ENCODE measurements at places on chromosomes 16 and 17.

DNA sequence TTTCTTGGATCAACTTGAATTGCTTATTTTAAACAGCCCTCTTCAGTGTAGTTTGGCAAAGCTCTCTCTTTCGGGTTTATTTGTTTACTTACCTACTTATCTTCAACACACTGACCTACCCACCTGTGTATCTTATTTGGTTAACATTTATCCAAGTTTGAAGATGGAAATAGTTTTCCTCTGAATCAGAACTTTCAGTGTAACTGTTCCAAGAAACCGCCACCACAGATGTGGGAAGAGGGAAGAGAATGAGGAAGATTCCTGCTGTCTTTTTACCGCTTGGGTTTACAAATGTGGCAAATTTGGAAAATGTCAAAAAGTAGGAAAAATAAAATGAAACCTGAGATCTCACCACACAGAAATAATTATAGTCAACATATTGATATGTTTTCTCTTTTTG is 115.8 kb downstream of the MSI2 start:
- no peak for DNase-seq

GRCh38 chr16:30104090-30104489 is 8.1 kb upstream of the YPEL3 start:
- DNase-seq = no peak

- no peak for DNase-seq
Observed at GRCh38 chr17:34760931-34761495, 181.6 kb downstream of the TMEM132E start.

DNA sequence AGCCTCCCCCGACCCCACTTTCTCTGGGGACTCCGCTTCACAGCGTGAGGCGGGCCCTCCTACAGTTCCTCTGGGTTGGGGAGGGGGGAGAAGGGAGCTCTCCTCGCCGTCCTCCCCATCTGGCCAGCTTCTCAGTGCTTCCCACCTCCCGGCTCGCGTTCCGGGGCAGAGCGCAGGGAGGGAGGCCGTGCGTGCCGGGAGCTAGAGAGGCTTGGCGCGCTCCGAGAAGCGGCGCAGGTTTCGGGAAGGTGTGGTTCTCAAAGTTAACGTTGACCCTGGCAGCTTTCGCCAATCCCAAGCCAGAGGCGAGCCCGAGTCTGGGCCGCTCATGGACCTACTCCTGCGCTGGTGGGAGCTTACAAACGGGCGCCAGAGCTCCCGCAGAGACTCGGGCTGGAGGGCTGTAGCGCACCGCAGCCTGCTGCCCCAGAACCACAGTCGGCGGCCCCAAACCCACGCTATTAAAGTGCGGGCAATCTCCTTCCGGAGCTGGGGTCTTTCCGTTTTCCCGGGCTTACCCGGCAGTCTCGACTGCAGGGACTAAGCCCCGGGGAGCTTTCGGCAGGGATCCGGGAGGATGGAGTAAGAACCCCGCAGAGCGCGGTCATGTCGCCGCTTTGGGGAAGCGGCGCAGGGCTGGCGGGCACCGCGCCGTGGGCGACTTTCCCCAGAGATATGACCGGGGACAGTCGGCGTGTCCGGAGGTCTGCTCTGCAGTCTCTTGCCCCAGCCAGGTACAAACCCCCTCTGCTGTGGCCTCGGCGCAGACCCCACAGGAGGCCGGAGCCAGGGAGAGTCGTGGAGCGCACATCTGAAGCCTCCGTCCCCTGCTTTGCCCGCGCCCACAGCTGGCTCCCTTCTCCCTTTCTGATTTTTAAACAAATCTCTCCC is 787 bp downstream of the CDH11 start:
- DNase-seq = no peak

- DNase-seq = no peak
Observed at GRCh38 chr17:57679356-57679755, 65.7 kb downstream of the CCDC182 start.

DNA sequence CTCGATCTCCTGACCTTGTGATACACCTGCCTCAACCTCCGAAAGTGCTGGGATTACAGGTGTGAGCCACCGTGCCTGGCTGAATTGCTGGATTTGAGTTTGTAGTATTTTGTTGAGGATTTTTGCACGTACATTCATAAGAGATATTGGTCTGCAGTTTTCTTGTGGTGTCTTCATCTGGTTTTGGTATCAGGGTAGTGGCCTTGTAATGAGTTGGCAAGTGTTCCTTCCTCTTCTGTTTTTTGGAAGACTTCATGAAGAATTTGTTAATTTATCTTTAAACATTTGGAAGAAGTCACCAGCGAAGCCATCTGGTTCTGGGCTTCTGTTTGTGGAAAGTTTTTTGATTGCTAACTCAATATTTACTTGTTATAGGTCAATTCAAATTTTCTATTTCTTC is 26.9 kb downstream of the SPNS3 start:
- no peak for DNase-seq

GRCh38 chr16:81593481-81593880 is 148.9 kb downstream of the CMIP start:
- no peak for DNase-seq

GRCh38 chr16:75644240-75645012 is 3.0 kb downstream of the KARS1 start:
- DNase-seq = no peak

DNA sequence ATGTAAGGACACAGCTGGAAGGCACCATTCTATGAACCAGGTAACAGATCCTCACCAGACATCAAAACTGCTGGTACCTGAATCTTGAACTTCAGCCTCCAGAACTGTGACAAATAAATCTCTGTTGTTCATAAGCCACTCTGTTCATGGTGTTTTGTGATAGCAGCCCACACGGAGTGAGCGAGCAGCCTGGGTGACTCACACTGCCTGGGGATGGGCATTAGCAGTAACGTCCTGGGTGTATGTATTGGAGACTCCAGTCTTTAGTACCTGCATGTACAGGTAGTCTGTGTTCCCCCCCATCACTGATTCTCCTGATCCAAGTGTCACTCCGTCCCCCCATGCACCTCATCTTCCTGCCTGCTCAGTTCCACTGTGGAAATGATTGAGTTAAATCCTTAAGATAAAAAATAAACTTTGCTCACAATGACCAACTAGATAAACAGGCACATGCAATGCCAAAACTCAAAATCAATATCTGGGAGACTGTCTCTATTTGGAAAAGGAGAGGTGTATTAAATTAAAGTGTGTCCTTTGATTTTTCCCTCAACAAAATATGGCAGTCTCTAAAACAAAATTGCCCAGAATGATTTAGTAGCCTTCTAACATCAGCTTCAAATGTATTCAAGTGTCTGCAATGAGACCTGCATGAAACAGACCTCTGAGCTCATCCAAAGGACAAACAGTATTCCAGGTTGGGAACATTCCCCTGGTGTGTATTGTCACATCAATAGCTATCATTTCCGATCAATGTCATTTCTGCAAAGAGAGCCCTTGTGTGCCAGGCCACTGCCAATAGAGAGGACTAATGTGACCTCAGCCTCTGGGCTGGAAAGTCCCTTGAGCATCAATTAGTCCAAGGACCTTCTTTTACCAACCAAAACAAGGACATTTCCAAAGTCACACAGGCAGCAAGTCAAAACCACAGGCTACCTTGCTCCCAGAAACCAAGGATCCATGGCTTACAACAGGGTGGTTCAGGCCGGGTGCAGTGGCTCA is 12.2 kb upstream of the VAT1L start:
- DNase-seq = no peak

- DNase-seq = no peak
Observed at GRCh38 chr16:50743581-50744225, 1.8 kb downstream of the CYLD start.

GRCh38 chr17:41667280-41668041 is 21.2 kb upstream of the EIF1 start:
- DNase-seq = peak; percentile 67

- DNase-seq = no peak
Observed at GRCh38 chr16:75198135-75198600, 8.8 kb downstream of the CTRB2 start.

DNA sequence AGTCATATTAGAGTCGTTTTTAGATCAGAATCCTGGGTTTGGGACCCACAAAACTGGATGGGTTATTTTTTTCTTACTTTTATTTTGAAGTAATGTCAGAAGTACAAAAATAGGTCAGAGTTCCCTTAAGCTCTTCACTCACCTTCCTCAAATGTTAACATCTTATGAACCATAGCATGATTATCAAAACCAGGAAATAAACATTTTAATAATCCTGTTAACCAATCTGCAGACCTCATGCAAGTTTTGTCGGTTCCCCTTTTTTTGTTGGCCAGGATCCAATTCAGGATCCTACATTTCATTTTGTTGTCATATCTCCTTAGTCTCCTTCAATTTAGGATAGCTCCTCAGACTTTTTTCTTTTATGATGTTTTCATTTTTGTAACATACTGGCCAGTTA is 162.0 kb downstream of the CHD9 start:
- peak; percentile 78 for DNase-seq

DNA sequence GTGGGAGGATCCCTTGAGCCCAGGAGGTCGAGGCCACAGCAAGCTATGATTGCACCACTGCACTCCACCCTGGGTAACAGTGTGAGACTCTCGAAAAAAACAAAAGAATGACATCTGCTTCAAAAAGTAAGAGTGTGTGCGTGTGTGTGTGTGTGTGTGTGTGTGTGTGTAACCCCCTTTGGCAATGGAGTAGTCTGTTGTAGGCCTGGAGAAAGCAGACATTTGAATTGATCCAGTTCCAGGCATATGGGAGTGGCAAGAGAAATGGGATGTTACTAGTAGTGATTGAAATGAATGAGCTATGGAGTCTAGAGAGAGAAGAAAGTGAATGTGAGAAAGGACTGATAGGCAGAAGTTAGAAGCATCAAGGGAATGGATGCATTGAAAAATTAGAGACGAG is 9.9 kb downstream of the CASC3 start:
- no peak for DNase-seq

GRCh38 chr16:19393226-19394111 is 24.2 kb upstream of the TMC5 start:
- DNase-seq = no peak

DNA sequence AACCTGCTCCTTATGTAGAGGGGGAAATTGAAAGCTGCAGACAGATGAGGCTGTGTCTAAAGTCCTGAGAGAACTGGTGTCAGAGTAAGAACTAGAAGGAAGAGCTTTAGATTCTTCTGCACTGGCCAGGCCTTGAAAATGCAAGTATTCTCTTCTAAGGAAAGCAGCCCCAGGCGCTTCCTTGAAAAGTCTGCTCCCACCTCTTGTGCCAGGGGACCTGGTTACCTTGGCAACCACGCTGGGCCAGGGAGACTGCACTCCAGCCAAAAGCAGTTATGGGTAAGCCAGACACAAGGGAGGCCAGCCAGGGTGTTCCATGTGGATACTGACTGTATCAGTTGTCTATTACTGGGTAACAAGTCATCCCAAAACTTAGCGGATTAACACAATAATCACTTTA is 228.6 kb upstream of the SDK2 start:
- DNase-seq = no peak

- no peak for DNase-seq
Observed at GRCh38 chr17:65553646-65554552, 7.5 kb downstream of the AXIN2 start.

- DNase-seq = no peak
Observed at GRCh38 chr16:7967996-7968509, 622.3 kb downstream of the TMEM114 start.

DNA sequence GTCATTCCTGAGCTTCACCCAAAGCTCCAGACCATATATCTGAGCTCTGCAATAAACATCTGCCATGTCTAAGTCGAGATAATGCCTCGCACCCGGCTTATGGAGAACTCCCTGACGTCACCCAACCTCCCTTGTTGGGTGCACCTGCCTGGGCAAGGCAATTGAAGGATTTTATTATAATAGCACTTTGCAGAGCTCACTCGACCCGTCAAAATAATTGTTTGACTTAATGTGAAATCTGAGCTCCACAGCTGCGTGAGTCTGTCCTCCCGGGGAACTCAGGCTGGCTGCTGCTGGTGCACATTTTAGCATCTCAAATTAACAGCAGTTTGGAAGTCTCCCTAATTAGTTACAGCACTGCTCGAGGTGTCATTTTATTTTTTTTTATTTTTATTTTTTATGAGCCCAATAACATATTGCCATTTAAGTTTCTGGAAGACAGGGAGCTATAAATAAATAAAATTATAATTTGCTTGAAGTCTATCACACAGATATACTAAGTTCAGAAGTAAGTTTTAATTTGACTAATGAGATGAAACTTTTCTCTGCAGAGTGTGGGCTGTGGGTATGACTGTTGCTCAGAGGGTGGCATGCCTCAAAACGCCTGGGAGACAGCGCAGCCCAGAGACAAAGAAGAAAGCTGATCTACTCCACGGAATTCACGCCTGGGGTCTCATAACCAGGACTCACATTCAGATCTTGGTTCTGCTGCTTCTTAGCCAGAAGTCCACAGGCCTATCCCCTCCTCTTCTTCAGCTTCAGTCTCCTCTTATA is 401.4 kb upstream of the C16orf82 start:
- no peak for DNase-seq

DNA sequence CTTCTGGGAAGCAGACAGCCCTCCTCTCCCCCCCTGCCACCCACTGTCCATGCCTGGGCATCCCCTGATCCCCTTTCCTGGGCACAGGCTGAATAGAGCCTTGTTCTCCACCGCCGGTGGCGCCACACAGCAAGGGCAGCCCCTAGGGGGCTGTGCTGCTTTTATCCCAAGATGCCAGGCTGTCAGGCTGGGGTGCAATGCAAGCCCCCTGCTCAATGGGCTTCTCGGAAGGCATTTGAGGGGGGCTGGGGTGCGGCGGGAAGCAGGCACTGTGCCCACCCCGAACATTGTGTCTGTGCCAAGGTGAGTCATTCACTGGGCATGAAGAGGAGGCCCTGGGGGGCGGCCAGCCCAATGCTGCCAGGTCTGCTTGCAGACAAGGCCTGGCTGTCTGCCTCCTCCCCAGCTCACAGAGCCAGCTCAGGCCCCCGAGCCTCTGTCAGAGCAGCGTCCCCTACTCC is 1.5 kb upstream of the GFAP start:
- no peak for DNase-seq

DNA sequence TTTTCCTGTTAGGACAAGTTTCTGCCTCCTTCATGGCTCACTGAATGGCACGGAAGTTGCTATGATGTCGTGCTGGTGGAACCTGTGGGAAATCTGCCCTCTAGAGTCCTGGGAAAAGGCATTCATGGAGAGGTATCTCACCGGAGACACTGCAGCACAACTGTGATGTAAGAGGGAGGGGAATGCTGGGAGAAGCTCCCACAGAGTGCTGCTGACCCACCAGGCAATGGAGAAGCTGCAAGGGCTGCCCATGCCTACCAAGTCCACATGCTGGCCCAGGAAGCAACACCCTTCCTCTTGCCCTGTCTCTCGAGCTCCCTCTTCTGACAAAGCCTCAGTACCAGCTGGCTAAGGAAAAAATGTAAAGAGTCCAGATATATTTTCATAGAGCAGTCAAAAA is 45.2 kb upstream of the SLC5A11 start:
- DNase-seq = no peak

Measured in AML-193 (cell line).